ENCODE measurements at places on chromosomes 5 and 9.

- H3K27ac ChIP-seq: no peak overlapping the region
- no peak for DNase-seq
- H3K4me3 ChIP-seq: no peak overlapping the region
- H3K4me1 ChIP-seq: no peaks in the 10 kb centered on the region
- no peaks in the 10 kb centered on the region for H3K27me3 ChIP-seq
Observed at GRCh38 chr5:165805756-165806155, 2300.3 kb downstream of the MAT2B start.

DNA sequence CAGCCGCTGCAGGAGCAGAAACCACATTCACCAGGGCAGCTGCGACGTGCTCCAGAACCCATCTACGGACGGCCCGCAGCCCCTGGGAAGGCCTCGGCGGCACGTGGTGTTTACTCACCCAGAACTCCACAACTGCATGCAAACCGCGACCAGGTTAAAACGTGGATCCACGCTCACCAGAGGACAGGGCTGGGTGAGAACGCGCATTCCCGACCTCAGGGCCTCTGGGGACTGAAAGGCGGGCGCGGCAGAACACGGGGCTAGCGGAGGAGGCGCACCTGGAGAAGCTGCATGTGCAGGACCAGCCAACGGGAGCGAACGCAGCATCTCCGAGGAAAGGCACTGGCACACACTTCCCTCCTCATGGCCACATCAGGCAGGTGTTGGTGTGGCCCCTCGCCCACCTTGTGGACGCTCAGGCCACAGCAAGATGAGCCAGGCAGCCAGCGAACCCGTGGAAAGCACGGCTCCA, 24.0 kb upstream of the CAMSAP1 start:
- no peaks in the 10 kb centered on the region for H3K4me1 ChIP-seq
- H3K36me3 ChIP-seq: peaks cover 2% of the 10 kb centered on the region
- no peak for DNase-seq

GRCh38 chr9:125119643-125120286, 23.6 kb downstream of the SCAI start:
- no peak overlapping the region for H3K4me3 ChIP-seq
- H3K27me3 ChIP-seq: no peaks in the 10 kb centered on the region
- H3K36me3 ChIP-seq: no peaks in the 10 kb centered on the region
- no peak overlapping the region for H3K27ac ChIP-seq

- no peak overlapping the region for H3K27ac ChIP-seq
- no peak overlapping the region for H3K4me3 ChIP-seq
- no peaks in the 10 kb centered on the region for H3K27me3 ChIP-seq
- H3K36me3 ChIP-seq: peaks cover 1% of the 10 kb centered on the region
- H3K4me1 ChIP-seq: peaks cover 2% of the 10 kb centered on the region
Observed at GRCh38 chr5:138809391-138809790, 56.2 kb downstream of the CTNNA1 start.

DNA sequence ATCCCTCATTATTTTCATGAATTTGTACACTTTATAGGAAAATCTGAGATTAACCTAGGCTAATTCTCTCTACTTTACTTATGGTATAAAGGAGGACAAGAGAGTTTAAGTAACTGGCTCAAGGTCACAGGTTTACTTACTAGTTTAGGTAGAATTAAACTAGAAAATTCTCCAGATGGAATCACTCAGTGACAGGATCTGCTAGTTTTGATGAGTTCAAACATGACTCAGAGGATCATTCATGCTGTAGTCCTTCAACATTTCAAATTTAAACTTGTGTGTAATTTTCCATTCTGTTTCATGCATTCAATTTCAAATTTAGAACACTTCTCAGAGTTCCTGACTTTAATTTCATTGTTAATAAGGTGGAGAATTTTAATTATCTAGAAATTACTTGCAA, 485.7 kb upstream of the TUSC1 start:
- no peak overlapping the region for H3K27ac ChIP-seq
- H3K4me1 ChIP-seq: no peaks in the 10 kb centered on the region
- no peak for DNase-seq
- H3K27me3 ChIP-seq: no peaks in the 10 kb centered on the region

DNA sequence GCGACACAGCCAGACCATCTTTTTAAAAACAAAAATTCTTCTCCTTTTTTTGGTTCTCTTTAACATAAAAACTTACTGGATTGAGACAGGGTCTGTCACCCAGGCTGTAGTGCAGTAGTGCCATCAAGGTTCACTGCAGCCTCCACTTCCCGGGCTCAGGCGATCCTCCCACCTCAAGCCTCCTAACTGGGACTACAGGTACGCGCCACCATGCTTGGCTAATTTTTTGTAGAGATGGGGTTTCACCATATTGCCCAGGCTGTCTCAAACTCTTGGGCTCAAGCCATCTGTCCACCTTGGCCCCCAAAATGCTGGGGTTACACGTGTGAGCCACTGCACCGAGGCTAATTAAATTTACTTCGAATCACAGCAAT, 13.8 kb downstream of the HNRNPK start:
- H3K36me3 ChIP-seq: no peaks in the 10 kb centered on the region
- no peak overlapping the region for H3K27ac ChIP-seq
- H3K27me3 ChIP-seq: no peaks in the 10 kb centered on the region

- no peak overlapping the region for H3K27ac ChIP-seq
- DNase-seq: no peak
- H3K36me3 ChIP-seq: no peaks in the 10 kb centered on the region
- H3K27me3 ChIP-seq: no peaks in the 10 kb centered on the region
Observed at GRCh38 chr9:130990978-130991777, 17.8 kb upstream of the LAMC3 start.

DNA sequence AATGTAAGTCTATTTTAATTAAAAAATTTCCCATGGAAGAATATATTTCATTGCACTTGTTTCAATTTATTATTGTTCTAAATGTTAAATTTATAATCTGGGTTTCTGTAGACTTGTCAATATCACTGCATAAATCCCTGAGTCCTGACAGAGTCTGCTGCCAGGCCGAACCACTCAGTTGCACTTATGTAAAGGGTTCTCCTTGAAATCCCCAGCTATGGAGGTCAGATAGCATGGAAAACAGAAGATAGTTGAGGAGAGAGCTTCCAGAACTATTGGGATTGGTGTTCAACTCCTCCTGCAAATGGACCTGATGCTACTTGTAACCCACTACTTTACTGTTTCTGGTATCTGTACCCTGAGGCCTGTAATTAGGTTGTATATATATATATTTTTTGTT, 37.2 kb downstream of the KDM4C start:
- no peak overlapping the region for H3K4me3 ChIP-seq
- DNase-seq: no peak
- H3K36me3 ChIP-seq: peaks cover 2% of the 10 kb centered on the region
- H3K4me1 ChIP-seq: no peaks in the 10 kb centered on the region
- no peaks in the 10 kb centered on the region for H3K27me3 ChIP-seq
- H3K27ac ChIP-seq: no peak overlapping the region

DNA sequence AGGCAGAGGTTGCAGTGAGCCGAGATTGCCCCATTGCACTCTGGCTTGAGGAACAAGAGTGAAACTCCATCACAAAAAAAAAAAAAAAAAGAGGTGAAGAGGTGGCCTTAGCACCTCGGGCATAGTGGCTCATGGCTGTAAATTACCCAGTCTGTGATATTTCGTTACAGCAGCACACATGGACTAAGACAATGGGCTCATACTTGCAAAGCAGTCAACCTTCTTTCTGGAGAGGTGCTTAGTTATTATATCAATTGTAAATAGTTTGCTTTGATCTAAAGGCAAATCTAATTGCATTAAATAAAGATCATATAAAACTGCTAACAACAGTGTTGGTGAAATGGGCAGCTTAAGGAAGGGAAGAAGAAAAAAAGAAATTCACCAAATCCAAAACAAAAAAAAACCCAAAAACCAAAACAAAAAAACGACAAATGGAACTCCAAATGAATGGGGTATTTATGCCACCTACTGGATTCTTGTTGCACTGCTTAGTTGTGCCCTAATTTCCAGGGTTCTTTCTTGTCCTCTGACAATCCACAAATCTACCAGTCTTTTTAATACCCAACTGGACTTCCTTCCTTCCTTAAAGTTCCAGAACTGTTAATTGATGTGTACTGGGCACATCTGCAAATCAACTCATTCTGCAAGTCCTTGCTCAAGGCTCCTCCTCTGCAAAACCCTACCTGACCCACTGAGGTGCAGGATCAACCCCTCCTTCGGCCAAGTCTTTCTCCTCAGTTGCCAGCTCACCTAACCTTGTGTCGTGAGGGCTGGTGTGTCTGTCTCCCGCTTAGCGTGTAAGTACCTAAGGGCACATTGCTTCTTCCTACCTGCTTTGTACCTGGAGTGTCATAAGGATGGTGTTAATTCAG, 35.0 kb upstream of the DMRT1 start:
- no peak overlapping the region for H3K27ac ChIP-seq
- H3K4me3 ChIP-seq: no peak overlapping the region
- H3K27me3 ChIP-seq: no peaks in the 10 kb centered on the region
- H3K36me3 ChIP-seq: no peaks in the 10 kb centered on the region
- no peaks in the 10 kb centered on the region for H3K4me1 ChIP-seq

- H3K27ac ChIP-seq: no peak overlapping the region
- DNase-seq: no peak
- no peaks in the 10 kb centered on the region for H3K4me1 ChIP-seq
- H3K4me3 ChIP-seq: no peak overlapping the region
- H3K27me3 ChIP-seq: no peaks in the 10 kb centered on the region
Observed at GRCh38 chr5:176868126-176868525, 31.0 kb downstream of the HK3 start.

- H3K27me3 ChIP-seq: no peaks in the 10 kb centered on the region
- no peak for DNase-seq
- no peak overlapping the region for H3K27ac ChIP-seq
- H3K4me3 ChIP-seq: no peak overlapping the region
Observed at GRCh38 chr5:178650214-178650613, 23.4 kb upstream of the CLK4 start.

GRCh38 chr5:149826574-149826973, 96.5 kb downstream of the PPARGC1B start:
- H3K27me3 ChIP-seq: no peaks in the 10 kb centered on the region
- no peak for DNase-seq
- H3K36me3 ChIP-seq: no peaks in the 10 kb centered on the region
- no peaks in the 10 kb centered on the region for H3K4me1 ChIP-seq
- no peak overlapping the region for H3K4me3 ChIP-seq

GRCh38 chr5:31617867-31618266, 21.1 kb upstream of the PDZD2 start:
- H3K36me3 ChIP-seq: no peaks in the 10 kb centered on the region
- DNase-seq: no peak
- no peak overlapping the region for H3K4me3 ChIP-seq
- H3K4me1 ChIP-seq: no peaks in the 10 kb centered on the region
- no peak overlapping the region for H3K27ac ChIP-seq

- DNase-seq: no peak
- H3K4me3 ChIP-seq: no peak overlapping the region
- H3K27ac ChIP-seq: no peak overlapping the region
- H3K36me3 ChIP-seq: no peaks in the 10 kb centered on the region
- H3K4me1 ChIP-seq: no peaks in the 10 kb centered on the region
- H3K27me3 ChIP-seq: no peaks in the 10 kb centered on the region
Observed at GRCh38 chr9:99251157-99251556, 29.1 kb downstream of the SEC61B start.

GRCh38 chr5:150246429-150246828, 43.1 kb downstream of the CAMK2A start:
- DNase-seq: no peak
- no peaks in the 10 kb centered on the region for H3K4me1 ChIP-seq
- H3K27me3 ChIP-seq: no peaks in the 10 kb centered on the region
- H3K36me3 ChIP-seq: no peaks in the 10 kb centered on the region

DNA sequence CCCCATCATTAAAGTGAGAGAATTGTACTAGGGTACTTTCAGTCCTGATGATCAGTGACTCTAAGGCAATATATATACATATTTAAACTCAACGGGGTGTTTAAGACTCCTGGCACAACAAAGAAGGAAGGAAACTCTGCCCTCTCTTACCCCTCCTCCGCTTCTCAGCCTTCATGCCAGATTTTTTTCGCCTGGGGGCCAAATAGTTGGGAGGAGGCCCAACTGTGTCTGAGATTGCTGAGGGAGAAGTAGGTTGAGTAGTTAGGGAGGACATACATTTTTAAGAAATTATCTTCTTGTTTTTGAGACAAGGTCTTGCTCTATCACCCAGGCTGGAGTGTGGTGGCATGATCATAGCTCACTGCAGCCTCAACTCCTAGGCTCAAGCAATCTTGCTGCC, 127.7 kb upstream of the SHB start:
- H3K36me3 ChIP-seq: no peaks in the 10 kb centered on the region
- no peaks in the 10 kb centered on the region for H3K27me3 ChIP-seq
- no peaks in the 10 kb centered on the region for H3K4me1 ChIP-seq

DNA sequence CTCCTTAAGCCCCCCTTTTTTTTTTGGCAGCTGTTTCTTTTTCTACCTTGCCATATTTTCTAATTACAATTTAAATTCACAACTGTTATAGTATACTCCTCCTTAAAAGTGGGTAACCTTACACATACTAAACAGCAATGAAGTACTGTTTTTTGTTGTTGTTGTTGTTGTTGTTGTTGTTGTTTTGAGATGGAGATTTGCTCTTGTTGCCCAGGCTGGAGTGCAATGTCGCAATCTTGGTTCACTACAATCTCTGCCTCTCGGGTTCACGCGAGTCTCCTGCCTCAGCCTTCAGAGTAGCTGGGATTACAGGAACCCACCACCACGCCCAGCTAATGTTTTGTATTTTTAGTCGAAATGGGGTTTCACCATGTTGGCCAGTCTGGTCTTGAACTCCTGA, 669.1 kb upstream of the CDH6 start:
- no peaks in the 10 kb centered on the region for H3K36me3 ChIP-seq
- H3K4me1 ChIP-seq: no peaks in the 10 kb centered on the region
- DNase-seq: no peak
- H3K27ac ChIP-seq: no peak overlapping the region

- H3K4me3 ChIP-seq: no peak overlapping the region
- no peak overlapping the region for H3K27ac ChIP-seq
- H3K36me3 ChIP-seq: no peaks in the 10 kb centered on the region
- H3K4me1 ChIP-seq: no peaks in the 10 kb centered on the region
Observed at GRCh38 chr5:10902145-10902544, 141.1 kb upstream of the DAP start.

DNA sequence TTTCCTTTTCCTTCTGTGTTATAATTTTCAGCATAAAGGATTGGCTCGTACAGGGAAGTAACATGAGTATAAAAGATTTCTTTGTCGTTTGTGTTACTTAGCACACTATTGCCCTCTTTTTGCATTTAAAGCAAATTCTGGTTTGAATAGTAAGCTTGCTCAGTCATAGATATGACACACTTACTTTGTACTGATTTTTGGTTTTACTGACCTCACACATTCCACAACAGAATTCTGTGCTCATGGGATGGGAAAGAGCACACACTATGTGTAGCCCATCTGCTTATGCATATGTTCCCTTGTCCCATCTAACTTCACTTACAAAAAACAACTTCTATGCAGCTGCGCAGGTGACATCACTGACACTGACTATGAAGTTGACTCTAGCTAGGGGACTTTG, 111.9 kb upstream of the MTAP start:
- no peak overlapping the region for H3K4me3 ChIP-seq
- no peaks in the 10 kb centered on the region for H3K4me1 ChIP-seq
- no peaks in the 10 kb centered on the region for H3K27me3 ChIP-seq
- H3K27ac ChIP-seq: no peak overlapping the region
- no peaks in the 10 kb centered on the region for H3K36me3 ChIP-seq
